ENCODE measurements at places on chromosomes 2 and 18. TPM values are rescaled to one million over a fixed set of nuclear protein-coding genes. Genes with fewer than 3 reads are reported as not detected.

- DNase-seq = no peak
- H3K27me3 ChIP-seq = no peaks in the 10 kb centered on the region
- no peak overlapping the region for H3K4me3 ChIP-seq
- H3K27ac ChIP-seq = no peak overlapping the region
- H3K4me1 ChIP-seq = no peaks in the 10 kb centered on the region
These were observed 97.8 kb upstream of the SLC35G4 start for GRCh38 chr18:11511434-11512095.

DNA sequence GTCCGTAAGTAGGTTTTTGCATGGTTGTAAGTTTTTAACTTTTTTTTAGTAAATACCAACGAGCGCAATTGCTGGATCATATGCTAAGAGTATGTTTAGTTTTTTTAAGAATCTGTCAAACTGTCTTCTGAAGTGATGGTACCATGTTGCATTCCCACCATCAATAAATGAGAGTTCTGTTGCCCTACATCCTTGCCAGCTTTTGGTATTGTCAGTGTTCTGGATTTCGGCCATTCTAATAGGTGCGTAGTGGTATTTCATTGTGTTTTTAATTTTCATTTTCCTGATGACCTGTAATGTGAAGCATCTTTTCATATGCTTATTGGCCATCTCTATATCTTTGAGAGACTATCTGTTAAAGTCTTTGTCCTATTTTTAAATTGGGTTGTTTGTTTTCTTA is 114.3 kb downstream of the LDLRAD4 start:
- no peak overlapping the region for H3K27ac ChIP-seq
- H3K4me1 ChIP-seq = no peaks in the 10 kb centered on the region
- no peaks in the 10 kb centered on the region for H3K36me3 ChIP-seq
- no peak overlapping the region for H3K4me3 ChIP-seq

- peak within 1 kb of the TSS; percentile 92 for H3K27ac ChIP-seq
- H3K4me3 ChIP-seq = peak within 1 kb of the TSS; percentile 74
- H3K27me3 ChIP-seq = peaks cover 4% of the 10 kb centered on the region
- DNase-seq = no peak
- peaks cover under 1% of the 10 kb centered on the region for H3K36me3 ChIP-seq
These were observed at the start of gene IGFBP5 for GRCh38 chr2:216695401-216695821. Gene IGFBP5, minus strand, starts transcription at chr2:216695549. Its CDS starts 774 bp downstream, at chr2:216694775.

DNA sequence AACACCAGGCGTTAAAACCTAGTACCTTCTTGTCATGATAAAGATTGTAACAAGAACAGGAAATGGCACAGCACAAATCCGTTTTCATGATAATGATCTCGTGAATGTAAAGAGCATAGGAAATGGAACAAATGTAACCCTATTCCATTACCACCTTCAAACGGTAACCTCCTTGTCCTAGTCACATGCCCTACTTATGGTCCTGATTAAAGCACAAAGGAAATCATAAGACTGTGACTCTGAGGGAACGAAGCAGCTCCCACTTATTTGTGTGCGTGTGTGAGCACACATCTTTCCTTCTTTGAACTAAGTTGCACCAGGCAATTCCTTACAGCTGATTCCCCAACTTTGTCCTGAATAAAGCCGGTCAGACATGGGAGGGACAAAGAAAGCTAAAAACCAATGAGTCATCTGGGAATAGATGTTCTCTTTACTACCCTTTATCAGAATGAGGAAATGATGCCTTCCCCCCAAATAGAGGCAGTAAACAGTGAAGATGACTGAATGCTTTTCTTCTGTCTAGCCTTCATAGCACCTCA is 192.6 kb downstream of the IKZF2 start:
- H3K27ac ChIP-seq = no peak overlapping the region
- H3K27me3 ChIP-seq = no peaks in the 10 kb centered on the region
- no peaks in the 10 kb centered on the region for H3K4me1 ChIP-seq
- no peak overlapping the region for H3K4me3 ChIP-seq

DNA sequence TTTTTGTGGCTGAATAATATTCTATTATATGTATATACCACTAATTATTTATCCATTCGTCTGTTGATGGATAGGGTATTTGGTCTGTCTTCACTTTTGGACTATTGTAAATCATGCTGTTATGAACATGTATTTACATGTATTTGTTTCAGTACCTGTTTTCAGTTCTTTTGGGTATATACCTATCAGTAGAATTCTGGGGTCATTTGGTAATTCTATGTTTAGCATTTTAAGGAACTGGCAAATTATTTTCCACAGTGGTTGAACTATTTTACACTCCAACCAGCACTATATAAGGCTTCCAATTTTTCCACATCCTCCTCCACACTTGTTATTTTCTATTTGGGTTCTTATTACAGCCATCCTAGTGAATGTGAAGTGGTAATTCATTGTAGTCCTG is 12.4 kb upstream of the TANK start:
- no peaks in the 10 kb centered on the region for H3K27me3 ChIP-seq
- H3K4me1 ChIP-seq = no peaks in the 10 kb centered on the region
- H3K27ac ChIP-seq = no peak overlapping the region
- no peak for DNase-seq

DNA sequence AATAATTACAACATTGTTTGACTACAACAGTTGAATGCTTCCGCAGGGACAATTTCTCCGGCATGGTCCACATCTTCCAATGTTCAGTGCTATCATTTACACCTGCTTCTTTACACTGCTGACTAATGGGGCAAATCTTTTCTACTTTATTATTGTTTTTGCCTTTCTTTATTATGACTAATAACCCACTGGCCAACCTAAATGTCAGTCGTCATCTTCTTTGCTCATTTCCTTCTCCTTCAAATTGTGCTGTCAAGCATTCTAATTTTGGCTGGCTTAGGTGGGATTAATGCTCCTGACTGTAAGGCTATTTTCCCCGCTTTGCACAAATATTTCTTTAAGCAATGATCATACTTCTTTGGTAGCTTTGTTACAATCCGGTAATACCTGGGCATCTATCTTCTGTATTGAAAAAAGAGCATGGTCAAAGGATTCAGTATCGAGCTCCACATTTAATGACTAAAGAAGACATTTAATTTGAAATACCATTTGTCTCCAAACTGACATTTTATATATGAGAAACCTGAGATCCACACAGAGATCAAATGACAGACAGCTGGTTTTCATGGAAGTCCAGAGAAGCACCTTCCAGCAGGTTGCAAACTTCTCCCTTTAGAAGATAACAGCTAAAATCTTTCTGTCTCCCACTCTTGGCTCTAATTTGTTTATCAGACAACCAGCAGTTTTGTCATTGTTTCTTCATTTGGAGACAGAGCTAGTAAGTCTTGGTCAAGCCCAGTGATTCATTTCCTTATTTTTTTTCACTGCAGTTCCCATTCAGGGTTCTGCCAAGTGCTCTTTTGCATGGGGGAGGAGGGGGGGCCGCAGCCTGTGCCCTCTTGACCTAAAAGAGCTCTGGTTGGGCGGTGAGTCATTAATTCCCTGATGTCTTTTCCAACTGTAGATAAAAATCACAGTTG is 132.9 kb downstream of the SOCS6 start:
- DNase-seq = no peak
- no peaks in the 10 kb centered on the region for H3K4me1 ChIP-seq
- H3K4me3 ChIP-seq = no peak overlapping the region
- no peaks in the 10 kb centered on the region for H3K36me3 ChIP-seq
- no peaks in the 10 kb centered on the region for H3K27me3 ChIP-seq
- H3K27ac ChIP-seq = no peak overlapping the region

GRCh38 chr18:43155842-43156241 is 40.4 kb upstream of the RIT2 start:
- no peaks in the 10 kb centered on the region for H3K36me3 ChIP-seq
- DNase-seq = no peak
- H3K27ac ChIP-seq = no peak overlapping the region
- H3K4me1 ChIP-seq = no peaks in the 10 kb centered on the region
- H3K27me3 ChIP-seq = no peaks in the 10 kb centered on the region
- no peak overlapping the region for H3K4me3 ChIP-seq

DNA sequence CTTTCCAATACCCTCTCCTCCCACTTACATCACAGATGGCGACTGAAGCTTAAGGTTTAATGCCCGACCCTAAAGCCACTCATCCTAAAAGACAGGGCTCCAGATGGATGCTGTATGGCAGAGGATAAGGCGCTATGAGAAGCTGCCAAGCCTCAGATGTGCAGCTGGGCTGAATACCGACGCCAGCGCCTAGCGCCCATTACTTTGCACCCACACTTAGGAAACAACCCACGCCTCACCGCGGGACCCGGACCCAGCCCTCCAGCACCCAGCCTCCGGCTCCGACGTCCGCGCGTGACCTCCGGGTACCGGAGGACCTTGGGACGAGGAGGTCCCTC is 335 bp downstream of the TRAK2 start:
- H3K36me3 ChIP-seq = peaks cover 3% of the 10 kb centered on the region
- DNase-seq = no peak
- H3K4me1 ChIP-seq = no peaks in the 10 kb centered on the region
- no peaks in the 10 kb centered on the region for H3K27me3 ChIP-seq
- H3K27ac ChIP-seq = peak overlapping the region; percentile 93

- no peak overlapping the region for H3K4me3 ChIP-seq
- peak; percentile 75 for DNase-seq
- H3K4me1 ChIP-seq = peaks cover 14% of the 10 kb centered on the region
- peaks cover 22% of the 10 kb centered on the region for H3K36me3 ChIP-seq
- peak overlapping the region; percentile 69 for H3K27ac ChIP-seq
- no peaks in the 10 kb centered on the region for H3K27me3 ChIP-seq
These were observed 86.6 kb downstream of the ITGB1BP1 start for GRCh38 chr2:9336576-9337314.

DNA sequence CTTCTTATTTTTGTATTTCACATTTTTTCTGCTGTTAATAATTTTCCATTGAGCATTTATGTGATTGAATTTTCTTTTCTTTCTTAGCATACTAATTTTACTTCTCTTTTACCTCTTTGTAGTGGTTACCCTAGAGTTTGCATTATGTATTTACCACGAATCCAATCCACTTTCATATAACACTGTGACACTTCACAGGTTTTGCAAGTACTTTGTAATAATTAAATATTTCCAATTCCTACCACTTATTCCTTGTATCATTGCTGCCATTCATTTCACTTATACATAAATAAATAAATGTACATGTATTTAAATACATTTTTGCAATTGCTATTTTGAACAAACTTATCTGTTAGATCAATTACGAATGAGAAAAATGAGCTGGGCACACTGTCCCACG is 110.8 kb downstream of the TGIF1 start:
- no peak overlapping the region for H3K4me3 ChIP-seq
- H3K4me1 ChIP-seq = no peaks in the 10 kb centered on the region
- peaks cover 3% of the 10 kb centered on the region for H3K36me3 ChIP-seq
- DNase-seq = no peak
- H3K27ac ChIP-seq = no peak overlapping the region
- no peaks in the 10 kb centered on the region for H3K27me3 ChIP-seq

DNA sequence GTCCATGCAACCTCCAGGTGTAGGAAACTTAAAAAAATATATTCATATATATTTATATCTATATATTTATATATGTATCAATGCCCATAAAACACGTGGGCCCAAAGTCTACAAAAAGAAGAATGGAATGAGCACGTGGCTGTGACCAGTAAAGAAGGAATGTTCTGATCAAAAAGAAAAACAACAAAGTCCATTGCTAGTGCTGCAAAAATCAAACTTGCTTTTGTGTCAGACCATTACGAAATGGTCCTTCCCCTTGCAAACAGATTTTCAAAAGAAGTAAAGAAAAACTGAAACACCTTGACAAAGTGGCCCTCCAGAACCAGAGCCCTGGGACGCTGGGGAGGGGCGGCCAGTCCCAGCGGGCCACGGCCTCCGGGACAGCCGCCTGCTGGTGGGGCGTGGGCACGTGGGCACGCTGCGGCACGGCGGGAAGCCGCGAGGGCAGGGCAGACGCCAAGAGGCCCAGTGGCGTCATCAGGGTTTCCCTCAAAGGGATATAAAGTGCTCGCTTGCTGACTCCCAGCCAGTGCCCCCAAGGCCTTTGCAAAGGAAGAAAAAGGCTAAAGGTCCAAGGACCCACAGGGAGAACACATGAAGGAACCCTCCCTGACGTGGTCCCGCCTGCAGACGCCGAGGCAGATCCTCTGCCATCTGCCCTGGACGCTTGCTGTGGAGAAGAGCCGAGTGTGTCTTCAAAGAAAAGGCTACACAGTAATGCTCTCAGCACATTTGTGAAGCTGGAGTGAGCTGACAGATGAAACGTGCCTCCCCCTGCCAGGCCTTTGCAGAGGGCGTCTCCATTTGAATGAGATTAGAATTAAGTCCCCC is 201.8 kb downstream of the TWIST2 start:
- peaks cover 60% of the 10 kb centered on the region for H3K36me3 ChIP-seq
- H3K27ac ChIP-seq = no peak overlapping the region
- H3K4me1 ChIP-seq = no peaks in the 10 kb centered on the region
- DNase-seq = no peak
- H3K4me3 ChIP-seq = no peak overlapping the region

DNA sequence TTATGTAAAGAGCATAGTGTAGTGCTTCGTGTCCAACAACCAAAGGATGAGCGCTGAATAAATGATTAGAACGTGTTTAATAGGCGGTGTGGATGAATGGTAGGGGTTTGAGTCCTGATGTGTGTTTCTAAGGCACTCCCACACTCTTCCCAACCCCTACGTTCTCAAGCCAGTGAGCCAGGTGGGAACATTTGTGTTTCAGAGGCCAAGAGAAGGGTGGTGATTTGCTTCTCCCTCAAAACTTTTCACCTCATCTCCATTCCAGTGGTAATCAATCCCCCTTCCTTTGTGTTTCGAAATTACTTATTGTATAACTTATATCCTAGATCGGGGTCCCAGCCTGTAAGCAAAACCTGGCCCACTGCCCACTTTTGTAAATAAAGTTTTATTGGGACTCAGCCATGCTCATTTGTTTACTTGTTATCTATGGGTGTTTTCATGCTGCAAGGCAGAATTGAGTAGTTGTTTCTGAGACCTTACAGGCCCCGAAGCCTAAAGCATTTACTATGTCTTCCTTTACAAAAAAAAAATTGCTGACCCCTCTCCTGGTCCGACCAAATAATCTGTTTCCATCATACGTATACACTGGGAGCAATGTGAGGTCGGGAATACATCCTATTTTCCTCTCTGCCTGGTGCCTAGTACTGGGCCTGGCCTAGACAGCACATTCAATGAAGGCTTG is 150.8 kb upstream of the MYCN start:
- H3K4me3 ChIP-seq = no peak overlapping the region
- peaks cover 4% of the 10 kb centered on the region for H3K4me1 ChIP-seq
- no peaks in the 10 kb centered on the region for H3K27me3 ChIP-seq

DNA sequence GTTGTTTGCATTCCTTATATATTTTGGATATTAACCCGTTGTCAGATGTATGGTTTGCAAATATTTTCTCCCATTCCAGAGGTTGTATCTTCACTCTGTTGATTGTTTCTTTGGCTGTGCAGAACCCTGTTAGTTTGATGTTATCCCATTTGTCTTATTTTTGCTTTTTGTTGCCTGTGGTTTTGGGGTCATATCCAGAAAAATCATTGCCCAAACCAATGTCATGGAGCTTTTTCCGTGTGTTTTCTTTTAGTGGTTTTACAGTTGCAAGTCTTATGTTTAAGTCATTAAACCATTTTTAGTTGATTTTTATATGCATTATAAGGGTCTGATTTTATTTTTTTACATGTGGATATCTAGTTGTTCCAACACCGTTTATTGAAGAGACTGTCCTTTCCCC is 35.8 kb downstream of the PPIG start:
- no peaks in the 10 kb centered on the region for H3K4me1 ChIP-seq
- H3K36me3 ChIP-seq = peaks cover 9% of the 10 kb centered on the region
- no peak overlapping the region for H3K27ac ChIP-seq
- DNase-seq = no peak

Gene COL3A1
- total RNA-seq = 2,960 TPM

Gene MOGAT1
- total RNA-seq = 0.22 TPM

Gene ARHGAP15
- 15.4 TPM for total RNA-seq

Gene TMEM131
- total RNA-seq = 37.7 TPM

Gene GRHL1
- total RNA-seq = 12.0 TPM

Gene MEP1B
- total RNA-seq = 0.20 TPM

Gene PJVK
- total RNA-seq = 4.7 TPM

Gene NCKAP5
- 10.6 TPM for total RNA-seq

Gene AGBL5
- 14.3 TPM for total RNA-seq

Gene DNAH7
- 16.3 TPM for total RNA-seq
